ENCODE measurements at places on chromosomes 4 and X.

- DNase-seq: peak; percentile 66
Measured at GRCh38 chrX:65706041-65706828, 38.8 kb downstream of the MSN start.

GRCh38 chrX:97522307-97522706 lies 638.6 kb downstream of the RPA4 start:
- no peak for DNase-seq

- no peak for DNase-seq
Measured at GRCh38 chrX:3806630-3807029, 93.2 kb upstream of the PRKX start.

DNA sequence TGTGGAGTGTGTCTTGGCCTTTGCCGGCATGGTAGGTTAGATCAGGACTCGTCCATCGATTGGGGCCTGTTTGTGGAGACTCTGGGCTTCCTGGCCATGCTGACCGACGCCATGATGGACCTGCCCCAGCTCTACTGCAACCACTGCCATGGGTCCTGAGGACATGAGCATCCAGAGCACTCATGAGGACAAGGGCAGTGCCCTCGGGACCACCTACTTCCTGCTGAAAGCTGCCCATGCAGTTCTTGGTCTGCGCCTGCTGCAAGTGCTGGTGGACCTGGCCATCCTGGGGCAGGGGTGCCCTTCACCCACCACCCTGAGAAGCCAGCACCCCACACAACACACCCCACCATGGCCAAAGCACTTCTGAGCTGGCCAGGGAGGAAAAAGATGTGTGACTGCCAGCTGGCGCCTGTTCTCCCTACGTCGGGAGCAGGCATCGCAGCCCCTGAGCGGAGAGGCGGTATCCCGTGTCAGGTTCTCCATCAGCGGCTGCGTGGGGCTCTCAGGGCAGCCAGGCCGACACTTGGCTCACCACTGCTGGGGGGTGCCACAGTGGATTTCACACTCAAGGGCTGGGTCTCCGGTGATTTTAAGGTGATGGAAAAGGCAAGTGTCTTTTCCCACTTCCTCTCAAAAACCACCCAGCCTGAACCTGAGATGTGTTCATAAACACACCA lies 106.4 kb downstream of the SCD5 start:
- no peak for DNase-seq

GRCh38 chr4:139014371-139015268 lies 961 bp upstream of the NOCT start:
- DNase-seq: no peak

DNA sequence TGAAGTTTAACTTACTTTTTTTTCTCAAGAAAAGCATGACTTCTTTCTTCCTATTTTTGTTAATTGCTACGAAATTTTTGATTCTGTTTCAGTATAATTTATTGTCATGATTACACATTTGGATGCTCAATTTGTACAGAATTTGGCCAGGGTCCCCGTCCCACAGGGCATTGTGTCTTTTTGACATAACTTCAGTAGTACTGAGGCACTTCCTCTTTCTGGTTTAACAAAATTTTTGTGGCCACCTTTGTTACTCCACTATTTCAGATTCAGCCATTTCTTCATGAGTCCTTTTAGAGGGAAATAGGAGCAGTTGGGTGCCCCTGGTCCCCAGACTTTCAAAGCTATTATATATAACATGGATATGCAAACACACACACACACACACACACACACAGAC lies 1248.7 kb downstream of the PCDH7 start:
- no peak for DNase-seq

DNA sequence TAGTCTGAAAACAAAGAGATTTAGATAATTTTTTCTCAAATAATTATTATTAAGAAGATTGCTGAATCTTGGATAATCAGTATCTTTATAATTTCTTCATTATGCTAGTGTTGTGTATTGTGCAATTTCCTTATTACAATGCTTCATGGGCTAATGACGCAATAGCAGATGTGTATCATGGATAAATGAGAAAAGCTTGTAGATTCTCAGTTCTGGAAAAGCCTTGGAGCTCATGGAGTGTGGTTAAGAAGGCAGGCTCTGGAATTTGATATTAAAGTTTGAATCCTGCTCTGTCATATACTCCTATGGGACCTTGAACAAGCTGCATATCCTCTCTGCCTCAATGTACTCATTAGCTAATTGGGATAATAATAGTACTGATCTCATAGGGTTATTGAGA lies 18.9 kb upstream of the CXCL8 start:
- DNase-seq: no peak

GRCh38 chr4:10343656-10344055 lies 113.6 kb downstream of the ZNF518B start:
- no peak for DNase-seq

- DNase-seq: no peak
Measured at GRCh38 chr4:167339781-167340180, 105.5 kb upstream of the SPOCK3 start.

GRCh38 chr4:186392017-186392416 lies 126.0 kb downstream of the F11 start:
- no peak for DNase-seq

DNA sequence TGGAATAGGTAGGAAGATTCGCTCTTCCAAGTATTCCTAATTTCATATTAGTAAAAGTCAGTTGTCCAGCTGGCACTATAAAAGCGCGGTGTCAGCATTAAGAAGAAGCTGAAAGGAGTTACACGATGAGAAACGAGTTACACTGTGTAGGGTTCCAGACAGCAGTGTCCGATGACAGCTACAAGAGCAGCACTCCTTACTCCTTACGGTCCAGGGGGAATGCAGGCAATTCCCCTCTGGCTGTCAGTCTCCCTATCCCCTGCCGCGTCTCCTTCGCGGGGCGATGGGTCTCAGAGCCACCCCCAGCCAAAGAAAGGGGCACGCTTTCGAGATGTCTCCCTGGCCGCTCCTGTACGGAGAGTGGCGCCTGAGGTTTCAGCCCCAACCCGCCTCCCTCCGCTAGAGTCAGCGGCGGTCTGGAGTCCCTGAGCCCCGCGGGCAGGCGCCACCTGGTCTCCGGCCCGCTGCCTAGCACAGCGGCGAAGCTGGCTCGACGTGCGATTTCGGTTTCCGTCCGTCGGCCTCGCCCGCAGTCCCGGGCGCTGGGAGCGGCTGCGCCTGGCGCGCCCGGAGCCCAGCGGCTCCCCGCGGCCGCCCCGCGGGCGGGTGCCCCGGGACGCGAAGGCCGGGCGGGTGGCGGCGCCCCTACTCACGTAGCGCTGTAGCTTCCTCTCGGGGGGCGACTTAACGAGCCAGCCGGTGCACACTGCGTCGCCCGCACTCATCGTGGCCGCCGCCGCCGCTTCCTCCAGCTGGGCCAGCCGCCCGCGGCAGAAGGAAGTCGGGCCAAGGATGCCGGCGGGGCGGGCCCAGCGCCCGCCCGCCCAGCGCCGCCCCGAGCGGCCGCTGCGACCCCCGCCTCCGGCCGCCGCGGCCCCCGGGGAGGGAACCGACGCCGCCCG lies at the start of gene GAB3:
Gene GAB3 (minus strand): TSS at position 777 of the 902 bp plus-strand sequence. CDS start 52 bp downstream, at position 725.
- peak; percentile 64 for DNase-seq

- no peak for DNase-seq
Measured at GRCh38 chrX:16931855-16932575, 14.4 kb upstream of the REPS2 start.

GRCh38 chr4:72567821-72568675 lies 973 bp downstream of the ADAMTS3 start:
- DNase-seq: peak; percentile 57

- no peak for DNase-seq
Measured at GRCh38 chr4:84220990-84221389, 278.1 kb downstream of the NKX6-1 start.

DNA sequence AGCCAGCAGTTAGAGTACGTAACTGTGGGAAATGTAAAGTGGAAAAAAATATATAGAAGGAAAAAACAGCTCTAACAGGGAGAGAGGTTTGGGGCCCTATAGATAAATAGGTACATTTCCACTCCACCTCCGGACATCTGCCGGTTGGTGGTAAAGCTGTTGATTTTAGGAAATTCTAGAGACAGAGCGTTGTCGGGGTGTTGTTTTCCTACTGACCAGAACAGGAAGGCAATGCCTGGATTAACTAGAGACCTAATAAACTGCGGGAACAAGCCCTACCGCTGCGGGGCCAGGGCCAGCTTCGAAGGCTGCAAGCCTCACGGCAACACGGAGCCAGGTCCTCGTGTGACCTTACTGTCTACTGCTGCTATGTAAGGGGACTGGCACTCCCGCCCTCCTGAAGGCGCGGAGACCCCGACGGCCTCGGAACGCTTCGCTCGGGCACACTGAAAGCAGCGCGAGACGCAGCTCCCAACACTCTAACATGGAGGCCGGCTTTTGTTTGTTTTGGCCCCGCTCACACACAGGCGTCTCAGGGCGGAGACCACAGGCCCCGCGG lies 702 bp upstream of the CDKN2AIP start:
- peak; percentile 79 for DNase-seq

GRCh38 chr4:15569746-15570145 lies 85.4 kb downstream of the FBXL5 start:
- DNase-seq: no peak

GRCh38 chr4:170122252-170122651 lies 32.5 kb upstream of the AADAT start:
- DNase-seq: no peak

DNA sequence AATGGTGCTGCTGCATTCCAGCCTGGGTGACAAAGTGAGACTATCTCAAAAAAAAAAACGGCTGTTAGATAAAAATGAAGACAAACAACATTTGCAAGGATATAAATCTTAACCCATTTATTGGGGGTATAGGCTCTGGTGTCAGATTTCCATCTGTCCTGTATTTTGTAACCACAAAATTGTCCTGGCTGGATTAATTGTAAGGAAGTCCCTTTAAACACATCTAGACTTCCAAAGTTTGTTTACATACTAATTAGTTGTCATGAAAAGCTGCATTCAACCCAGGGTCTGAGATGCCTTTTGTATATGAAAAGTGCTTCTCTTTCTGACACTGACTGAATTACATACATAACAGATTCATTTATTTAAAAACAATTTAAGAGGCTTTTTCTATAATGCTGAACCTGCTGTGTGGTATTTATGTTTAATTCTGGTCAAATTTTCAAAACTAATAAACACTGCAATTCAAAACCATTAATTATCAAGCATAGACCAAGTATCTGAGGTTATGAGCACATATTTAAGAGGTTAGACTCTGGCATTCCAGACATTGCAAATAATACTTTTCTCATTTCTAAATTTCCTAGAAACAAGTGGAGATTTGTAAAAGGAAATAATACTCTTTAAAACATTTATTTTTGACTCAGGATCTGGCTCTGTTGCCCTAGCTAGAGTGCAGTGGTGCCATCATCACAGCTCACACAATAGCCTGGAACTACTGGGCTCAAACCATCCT lies 17.5 kb upstream of the UGDH start:
- no peak for DNase-seq

DNA sequence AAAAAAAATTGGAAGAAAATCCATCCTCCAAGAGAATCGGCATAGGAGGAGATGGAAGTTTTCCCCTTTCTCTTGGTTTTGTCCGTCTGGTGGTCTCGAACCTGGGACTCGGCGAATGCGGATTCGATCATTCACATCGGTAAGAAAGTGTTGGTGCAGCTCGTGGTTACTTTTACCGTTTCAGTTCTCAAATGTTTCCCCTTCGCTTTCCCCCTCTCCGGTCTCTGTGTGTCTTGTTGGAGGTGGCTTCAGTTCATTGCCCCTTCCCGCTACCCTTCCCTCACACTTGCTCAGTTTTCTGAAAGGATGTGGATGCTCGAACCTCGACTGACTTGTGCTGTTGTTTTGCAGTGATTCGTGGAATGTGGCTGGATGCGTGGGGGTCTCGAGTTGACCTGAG lies 840 bp downstream of the GRID2 start:
- no peak for DNase-seq

DNA sequence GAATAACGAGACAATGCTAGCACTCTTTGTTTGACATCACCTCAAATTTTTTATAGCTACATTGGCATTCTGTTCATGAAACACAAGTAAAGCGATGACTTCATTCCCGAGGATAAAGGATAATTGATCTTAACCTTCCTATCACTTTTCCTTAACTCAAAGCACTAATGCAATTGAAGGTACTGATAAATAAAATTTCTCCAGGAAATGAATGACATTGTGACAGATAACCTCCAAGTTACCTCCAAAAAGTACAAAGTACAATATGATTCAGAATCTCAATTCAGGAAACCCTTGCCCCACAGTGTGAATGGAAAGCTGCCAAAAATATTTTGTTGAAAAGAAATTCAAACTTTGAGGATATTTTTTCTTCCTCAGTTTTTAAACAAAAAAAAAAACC lies 1.8 kb downstream of the PRSS12 start:
- no peak for DNase-seq

- DNase-seq: no peak
Measured at GRCh38 chrX:19795307-19795706, 92.1 kb downstream of the SH3KBP1 start.

GRCh38 chr4:143089847-143090246 lies 94.9 kb upstream of the USP38 start:
- DNase-seq: no peak

DNA sequence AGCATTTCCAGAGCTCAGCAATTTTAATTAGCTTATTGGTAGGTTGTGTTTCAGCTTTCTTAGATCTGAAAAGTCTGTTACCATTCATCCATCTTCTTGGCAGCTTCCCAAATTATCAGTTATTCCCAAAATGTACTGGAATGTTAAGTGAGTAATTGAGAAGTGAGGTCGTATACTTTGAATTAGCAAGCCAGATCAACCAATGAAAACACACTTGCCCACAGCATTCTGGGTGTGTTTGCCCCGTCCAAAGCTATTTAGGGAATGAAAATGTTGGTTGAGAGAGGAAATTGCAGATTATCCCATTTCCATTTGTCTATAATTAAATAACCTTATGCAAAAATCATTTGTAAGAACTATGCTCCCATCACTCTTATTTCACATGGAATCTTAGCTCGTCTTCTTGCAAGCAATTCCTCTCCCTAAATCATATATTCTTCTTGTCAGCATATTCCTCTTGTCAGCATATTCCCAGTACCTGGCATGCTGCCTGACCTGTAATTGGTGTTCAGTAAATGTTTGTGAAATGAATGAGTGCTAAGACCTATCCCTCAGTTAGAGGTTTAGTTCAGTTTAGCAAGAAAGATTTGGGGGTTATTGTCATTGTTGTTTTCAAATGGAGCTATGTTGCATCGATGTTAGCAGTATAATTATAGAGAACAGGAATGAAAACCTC lies 23.3 kb upstream of the ANTXR2 start:
- DNase-seq: no peak

DNA sequence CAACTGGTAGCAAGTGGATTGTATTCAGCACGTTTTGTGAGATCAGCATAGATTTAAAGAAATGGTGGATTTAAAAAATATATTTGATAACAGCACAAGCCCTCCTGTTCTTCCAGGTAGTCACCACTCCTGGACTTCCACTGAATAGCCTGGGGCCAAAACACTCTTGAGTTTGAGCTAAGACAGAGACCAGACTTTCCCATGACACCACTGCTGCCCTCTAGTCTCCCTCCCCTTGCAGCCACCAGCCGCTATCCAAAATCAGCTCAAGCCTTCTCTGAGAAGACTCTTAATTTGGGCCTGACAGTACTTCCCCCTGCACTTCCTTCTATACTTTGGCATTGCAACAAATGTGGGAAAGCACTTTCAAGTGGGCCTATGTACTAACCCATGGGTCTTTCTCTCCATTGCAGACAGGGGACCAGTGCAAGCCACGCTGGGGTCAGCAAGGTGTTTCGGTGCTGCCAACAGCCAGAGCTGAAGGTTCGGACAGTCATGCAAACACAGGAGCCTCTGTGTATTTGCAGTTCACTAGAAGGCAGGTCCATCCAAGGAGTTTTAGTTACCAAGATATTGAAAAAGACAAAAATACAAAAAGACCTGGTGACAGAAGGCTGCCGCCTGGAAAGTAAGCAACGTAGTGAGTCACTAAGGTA lies 40.5 kb upstream of the KLHL13 start:
- no peak for DNase-seq

All from activated CD8-positive, alpha-beta memory T cell treated with anti-CD3 and anti-CD28 coated beads, Interleukin-2, amount 50 U/mL, for 48 hours (primary cell).